NCI-H1694 (cell line): ENCODE measurements at places on chromosomes 13 and 19.

DNA sequence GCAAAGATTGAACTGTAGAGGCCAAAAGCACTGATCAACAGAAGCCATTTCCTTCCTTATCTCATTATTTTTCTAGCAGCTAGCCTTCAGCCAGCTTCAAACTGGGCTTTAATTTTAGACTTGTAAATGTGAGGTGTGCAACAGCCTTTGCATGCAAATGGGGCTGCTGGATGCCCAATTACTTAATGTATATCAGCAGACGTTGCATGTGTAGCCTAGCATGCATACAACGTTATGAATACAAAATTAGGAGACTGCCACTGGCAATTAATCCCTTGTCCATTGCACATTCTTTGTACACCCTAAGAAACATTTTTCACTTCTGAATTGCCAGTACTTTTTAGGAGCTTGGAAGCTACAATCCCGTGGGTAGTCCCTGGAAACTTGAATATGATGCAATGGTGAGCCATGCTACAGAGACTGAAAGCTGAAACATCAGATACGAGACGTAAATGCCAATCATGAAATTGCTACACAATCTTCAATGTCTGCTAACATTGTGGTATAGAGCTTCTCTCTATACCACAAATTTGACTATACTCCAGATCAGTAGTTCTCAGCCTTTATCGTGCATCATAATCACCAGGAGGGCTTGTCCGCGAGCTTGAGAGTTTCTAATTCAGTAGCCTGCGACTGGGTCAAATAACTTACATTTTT, 20.2 kb downstream of the EPSTI1 start:
- no peak for DNase-seq

- DNase-seq, result no peak
These were observed 8.2 kb downstream of the NALCN start for GRCh38 chr13:101408154-101408553.

- no peak for DNase-seq
These were observed 5.6 kb downstream of the C5AR1 start for GRCh38 chr19:47315125-47315821.

DNA sequence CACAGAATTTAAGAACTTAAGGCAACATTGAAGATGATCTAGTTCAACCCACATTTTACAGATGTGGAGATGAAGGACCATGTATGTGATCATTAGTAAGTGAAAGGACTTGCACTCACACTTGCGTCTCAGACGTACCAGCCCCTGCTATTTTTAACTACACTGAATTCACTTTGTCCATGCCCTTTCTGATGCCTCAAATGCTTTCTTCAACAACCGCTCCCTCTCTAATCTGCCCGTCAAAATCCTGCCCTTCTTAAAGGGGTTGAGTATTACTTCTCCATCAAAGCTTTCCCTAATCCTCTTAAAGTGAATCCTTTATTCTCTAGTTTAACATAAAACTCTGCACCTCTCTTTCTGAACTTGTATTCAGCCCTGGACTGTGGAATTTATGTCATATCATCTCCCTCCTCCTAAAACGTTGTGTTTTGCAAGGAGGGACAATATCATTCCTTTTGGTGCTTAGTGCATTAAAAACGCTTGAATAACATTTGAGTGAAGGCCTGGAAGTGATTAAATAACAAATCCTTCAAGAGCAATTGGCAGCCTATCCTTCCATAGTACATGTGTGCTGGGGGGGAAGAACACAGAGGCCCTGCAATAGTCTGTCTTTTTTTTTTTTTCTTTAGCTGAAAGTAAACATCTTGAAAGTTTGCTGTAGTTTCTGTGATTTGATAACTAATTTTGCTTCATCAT, 493.3 kb downstream of the LMO7 start:
- no peak for DNase-seq

- no peak for DNase-seq
These were observed 8.6 kb downstream of the RFPL4AL1 start for GRCh38 chr19:55777528-55777927.

DNA sequence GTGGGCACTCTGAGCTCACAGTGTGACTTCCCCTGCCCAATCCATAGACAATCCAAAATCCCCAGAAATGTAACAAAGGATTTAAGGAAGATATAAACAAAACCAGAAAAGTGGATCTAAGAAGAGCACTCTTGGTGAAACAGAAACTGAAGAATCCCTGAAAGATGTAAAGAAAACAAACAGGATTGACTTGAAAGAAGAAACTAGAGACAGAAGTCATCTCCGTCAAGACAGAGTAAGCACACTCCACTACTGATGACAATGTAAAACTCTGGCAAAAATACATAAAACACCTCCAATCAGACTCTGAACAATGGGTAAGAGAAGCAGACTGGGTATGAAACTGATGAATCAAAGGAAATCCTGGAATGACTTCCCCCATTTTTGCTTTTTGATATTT, 13.5 kb downstream of the TUBGCP3 start:
- DNase-seq, result no peak

- DNase-seq, result no peak
These were observed 284.2 kb upstream of the DACH1 start for GRCh38 chr13:72151241-72151640.

DNA sequence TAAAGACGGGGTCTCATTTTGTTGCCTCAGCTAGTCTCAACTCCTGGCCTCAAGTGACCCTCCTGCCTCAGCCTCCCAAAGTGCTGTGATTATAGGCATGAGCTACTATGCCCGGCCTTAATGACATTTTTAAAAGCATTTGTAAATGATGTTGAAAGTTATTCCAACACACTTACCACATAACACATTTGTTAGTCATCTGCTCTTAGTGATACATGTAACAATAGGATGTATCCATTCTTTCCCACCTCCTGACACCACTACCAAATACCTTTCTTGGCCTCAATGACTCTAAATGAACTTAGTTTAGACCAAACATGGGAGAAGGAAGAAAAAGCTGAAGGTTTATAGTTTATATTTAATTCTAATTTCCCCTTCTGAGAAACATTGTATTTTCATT, 59.8 kb upstream of the MEDAG start:
- no peak for DNase-seq

DNA sequence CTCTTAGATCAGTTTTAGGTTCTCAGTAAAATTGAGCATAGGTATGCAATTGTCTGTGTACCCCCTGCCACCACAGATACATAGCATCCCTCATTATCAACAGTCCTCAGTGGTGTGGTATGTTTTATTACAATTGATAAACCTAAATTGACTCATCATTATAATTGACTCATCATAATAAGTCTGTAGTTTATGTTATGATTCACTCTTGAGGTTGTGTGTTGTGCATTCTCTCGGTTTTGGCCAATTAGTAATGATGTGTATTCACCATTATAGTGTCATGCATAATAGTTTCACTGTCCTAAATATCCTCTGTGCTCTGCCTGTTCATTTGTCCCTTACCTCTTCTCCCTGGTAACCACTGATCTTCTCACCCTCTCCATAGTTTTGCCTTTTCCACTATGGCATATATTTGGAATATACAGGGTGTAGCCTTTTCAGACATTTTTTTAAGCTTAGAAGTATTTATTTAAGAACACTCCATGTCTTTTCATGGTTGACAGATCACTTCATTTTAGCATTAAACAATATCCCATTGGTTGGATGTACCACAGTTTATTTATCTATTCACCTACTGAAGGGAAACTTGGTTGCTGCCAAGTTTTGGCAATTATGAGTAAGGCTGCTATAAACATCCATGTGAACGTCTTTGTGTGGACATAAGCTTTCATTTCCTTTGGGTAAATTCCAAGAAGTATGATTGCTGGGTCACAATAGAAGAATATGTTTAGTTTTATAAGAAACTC, 1620.6 kb upstream of the MIR17HG start:
- DNase-seq, result no peak

DNA sequence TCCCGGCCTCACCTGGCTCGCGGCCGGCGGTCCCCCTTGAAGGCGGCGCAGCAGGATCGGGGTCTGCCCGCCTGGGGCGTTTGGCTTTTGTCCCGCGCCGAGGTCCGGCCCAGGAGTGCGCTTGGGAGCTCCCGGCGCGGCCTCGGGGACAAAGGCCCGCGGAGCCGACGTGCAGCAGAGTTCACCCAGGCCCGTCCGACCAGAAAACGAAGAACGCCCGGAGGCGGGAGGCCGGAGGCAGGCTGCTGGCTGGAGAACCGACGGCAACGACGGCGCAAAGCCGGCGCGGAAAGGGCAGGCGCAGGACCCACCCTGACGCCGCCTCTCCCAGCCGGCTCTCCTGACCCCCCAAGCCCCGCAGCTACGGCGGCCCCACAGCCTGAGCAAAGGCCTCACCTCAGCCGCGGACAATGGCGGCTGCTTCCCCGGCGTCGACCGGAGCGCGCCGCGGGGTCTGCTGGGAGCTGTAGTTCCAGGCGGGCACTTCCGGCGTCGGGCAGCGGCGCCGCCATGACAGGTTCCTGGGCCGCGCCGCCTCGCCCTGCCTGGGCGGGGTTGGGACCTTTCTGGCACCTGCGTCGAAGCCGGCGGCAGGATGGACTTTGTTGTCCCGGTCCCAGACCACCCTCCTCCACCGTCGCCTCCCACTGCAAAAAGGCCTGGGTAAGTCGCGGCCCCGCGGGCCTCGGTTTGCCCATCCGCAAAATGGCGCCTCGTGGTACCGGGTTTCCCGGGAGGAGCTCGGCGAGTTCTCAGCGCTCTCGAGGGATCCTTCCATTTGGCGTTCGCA, at the start of gene ZNF606:
ZNF606 (minus strand) TSS at position 437 of the 790 bp plus-strand sequence. CDS start 1,501 bp downstream, outside the sequence.
- DNase-seq, result peak; percentile 31

DNA sequence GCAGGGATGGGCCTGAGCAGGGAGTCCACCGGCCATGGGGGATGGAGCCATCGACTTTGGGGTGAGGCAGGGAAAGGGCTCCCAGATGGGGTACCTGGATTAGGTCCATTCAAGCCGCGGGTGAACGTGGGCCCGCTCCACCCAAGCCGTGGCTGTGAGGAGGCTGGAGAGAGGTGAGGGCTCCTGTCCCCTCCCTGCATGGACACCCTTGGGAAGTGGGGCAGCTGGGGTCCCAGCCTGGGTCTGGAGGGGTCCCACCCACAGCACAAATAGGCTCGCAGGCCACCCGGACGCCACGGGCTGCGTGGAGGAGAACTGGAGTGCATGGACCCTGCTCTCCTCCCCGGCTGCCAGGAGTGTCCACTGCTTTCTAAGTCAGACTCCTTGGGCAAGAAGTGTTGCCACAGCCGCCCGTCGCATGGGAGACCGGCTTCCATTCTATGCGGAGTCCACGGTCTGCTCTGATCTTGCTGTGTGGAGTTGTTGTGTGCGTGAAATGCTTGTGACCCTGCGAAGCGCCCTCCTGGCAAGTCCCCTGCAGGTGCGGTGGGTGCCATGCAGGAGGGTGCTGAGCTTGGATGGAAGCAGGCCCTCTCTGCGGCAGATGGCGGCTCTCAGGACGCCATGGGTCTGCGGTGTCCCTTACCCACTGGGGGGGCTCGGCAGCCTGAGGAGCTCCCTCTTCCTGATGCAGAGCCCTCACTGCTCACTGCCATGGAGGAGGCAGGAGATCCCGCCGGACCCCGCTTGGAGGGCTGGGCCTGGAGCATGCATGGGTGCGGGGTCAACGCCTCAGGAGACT, 2.0 kb downstream of the DAZAP1 start:
- no peak for DNase-seq

GRCh38 chr13:23848019-23848418, 41.2 kb downstream of the MIPEP start:
- no peak for DNase-seq

GRCh38 chr19:55495646-55496349, 7.6 kb downstream of the SSC5D start:
- DNase-seq, result no peak

DNA sequence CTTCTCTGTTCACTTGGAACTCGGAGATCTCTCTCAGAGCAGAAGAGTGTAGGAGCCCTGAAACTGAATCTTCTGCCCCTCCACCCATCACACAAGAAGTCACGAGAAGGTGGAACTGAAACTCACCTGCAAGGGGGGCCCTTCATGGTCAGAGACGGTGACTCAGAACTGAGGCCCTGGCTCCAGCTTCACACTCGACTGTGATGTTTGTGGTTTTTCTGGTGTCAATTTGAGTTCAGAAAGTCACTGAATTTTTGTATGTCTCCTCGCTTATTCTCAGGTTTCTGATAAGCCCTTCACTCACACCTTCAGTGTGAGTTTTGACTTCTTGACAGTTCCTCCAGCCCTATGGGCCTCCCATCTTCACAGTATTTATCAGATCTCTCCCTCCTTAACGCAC, 23.1 kb downstream of the SIGLEC5 start:
- DNase-seq, result no peak

- DNase-seq, result no peak
These were observed 1582.1 kb upstream of the SLC10A2 start for GRCh38 chr13:104648291-104648690.

- no peak for DNase-seq
These were observed 1028.0 kb downstream of the UQCRFS1 start for GRCh38 chr19:28184997-28185396.

- DNase-seq, result no peak
These were observed 68.2 kb downstream of the LMO7 start for GRCh38 chr13:75704194-75704926.

- no peak for DNase-seq
These were observed 17.1 kb downstream of the PCCA start for GRCh38 chr13:100106005-100106404.

DNA sequence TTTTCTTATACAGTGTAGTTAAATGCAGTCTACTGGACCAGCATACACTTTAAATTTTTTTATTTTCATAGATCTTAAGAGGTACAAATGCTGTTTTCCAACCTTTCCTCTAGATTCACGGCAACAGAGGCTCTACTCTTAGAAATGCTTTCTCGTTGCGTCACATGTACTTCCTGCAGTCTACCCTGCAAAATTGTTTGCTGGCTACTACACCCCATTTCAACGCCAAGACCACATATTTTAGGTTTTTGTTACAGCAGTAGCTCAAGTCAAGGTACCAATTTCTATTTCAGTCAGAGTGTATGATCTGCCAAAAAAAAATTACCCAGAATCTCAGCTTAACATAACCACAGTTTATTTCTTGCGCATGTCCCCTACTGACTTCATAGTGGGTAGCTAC, 94.1 kb downstream of the TNFSF13B start:
- no peak for DNase-seq

DNA sequence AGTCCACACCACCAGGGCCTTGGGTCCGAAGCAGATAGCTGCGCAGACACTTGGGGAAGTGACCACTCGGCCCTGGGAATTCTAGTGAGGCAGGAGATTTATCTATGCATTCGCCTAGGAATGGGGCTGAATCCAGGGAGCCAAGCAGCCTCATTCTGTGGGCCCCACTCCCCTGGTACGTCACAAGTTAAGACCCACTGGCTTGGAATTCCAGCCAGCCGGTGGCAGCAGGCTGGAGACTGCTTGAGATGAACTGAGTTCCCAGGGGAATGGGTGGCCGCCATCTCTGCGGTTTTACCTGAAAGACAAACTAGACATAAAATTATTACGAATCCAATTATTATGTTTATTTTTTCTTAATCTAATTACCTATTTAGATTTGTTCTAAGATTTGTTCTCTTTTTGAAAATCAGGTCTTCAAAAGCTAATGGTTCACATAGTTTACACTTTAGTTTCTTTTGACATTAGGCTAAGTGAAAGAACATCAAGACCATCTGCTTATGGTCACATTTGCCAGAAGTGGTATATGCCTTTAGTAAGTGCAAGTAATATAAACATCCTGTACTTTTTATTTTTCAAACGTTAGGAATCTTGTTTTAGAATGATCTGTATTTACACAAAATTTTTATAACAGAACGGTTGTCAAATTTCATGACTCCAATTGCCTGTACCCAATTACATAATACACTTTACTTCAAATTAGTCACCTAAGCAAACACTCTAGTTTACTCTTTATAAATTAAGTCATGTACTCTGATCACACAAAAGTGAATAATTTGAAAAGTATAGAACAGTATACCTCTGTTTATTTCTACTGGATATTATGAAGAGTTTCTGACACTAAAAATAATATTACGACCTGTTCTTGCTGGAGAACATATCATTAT, 74.4 kb downstream of the SLITRK6 start:
- no peak for DNase-seq
